Stromal cell of bone marrow (primary cell): ENCODE measurements at places on chromosomes 6 and 20.

GRCh38 chr6:147283460-147283859 lies 79.2 kb downstream of the STXBP5 start:
- DNase-seq: peak; percentile 32

- DNase-seq: no peak
These were observed 17.0 kb downstream of the UQCC2 start for GRCh38 chr6:33694401-33694931.

GRCh38 chr6:166848979-166849748 lies 107.2 kb downstream of the RNASET2 start:
- DNase-seq: no peak

- DNase-seq: no peak
These were observed 128.5 kb downstream of the MOXD1 start for GRCh38 chr6:132272776-132273175.

DNA sequence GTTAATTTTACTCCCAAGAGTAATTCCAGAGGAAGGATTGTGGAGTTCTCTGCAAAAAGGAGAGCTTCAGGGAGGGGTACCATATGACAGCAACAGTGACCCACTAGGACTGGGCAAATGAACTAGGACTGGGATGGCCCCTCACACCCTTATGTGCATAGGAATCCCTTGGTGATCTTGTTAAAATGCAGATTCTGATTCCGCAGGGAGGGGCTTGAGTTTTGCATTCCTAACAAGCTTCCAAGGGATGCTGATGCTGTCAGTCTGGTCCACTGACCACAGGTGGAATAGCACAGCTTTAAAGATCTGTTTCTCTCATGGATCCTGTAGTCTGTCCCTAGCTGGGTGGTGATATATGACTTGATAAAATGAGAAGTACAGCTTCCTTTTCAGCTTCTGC lies 6.3 kb upstream of the FOXA2 start:
- no peak for DNase-seq

GRCh38 chr20:61671559-61671958 lies 394.1 kb downstream of the TAF4 start:
- no peak for DNase-seq

- no peak for DNase-seq
These were observed 137.2 kb downstream of the FARS2 start for GRCh38 chr6:5398530-5398929.

- DNase-seq: peak; percentile 63
These were observed 8.8 kb upstream of the PIM1 start for GRCh38 chr6:37160922-37161778.
